ENCODE measurements at places on chromosomes 4 and X.

DNA sequence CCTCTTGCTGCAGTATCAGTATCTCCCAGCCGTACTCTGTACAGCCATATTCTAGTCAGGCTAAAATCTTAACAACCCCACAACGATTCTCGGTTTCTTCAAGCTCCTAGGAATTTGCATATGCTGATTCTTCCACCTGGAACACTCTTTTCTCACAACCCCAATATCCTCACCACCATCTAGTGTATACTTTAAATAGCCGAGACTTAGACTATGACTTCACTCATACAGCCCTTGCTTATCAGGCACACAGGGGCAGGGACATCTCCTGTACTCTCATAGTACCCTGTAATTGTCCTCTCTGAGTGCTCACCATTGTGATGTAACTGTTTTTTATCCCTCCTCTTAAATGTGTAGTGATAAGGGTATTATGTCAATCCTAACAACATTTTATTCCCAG lies 2126.4 kb upstream of the TENM3 start:
- no peak for DNase-seq

DNA sequence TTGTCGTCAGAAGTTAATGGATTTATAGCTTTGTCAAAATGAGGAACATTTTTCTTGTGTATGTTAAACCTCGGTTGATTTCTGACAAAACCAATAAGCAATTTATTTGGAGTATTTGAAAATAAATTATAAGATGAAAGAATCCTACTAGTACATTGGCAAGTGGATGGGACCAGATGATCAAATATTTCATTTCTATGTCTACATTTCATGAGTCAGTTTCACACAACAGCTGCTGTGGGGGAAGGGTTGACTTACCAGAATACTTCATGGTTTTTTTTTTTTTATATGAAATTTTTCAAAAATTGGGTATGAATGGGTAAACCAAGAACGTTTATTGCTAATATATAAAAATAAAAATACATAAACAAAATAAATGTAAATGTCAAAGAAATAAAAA lies 39.4 kb downstream of the RAPGEF2 start:
- no peak for DNase-seq

- DNase-seq = no peak
Observed at GRCh38 chr4:149891426-149891825, 75.8 kb upstream of the IQCM start.

- DNase-seq = no peak
Observed at GRCh38 chrX:70052895-70053615, 3.3 kb upstream of the AWAT2 start.

- DNase-seq = no peak
Observed at GRCh38 chr4:25421816-25422525, 44.9 kb downstream of the ANAPC4 start.

DNA sequence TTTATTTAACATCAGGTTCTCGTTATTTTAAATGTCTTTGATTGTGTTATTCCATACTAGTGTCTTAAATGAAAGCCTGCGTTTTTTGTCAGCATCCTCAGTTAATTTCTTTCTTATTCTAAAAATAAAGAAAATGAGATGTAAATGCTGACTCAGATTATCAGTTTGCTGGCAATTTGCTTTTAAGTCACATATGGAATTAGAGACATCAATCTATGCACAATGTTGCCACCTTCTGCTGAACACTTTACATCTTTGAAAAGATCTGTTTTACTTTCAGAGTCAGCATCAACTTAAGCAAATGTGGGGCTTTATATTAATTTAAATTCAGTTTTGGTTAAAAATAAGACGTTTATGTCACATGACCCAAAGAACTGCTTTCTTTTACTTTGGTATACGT lies 99.2 kb downstream of the ADGRL3 start:
- no peak for DNase-seq

- no peak for DNase-seq
Observed at GRCh38 chr4:73576381-73576780, 43.9 kb downstream of the RASSF6 start.

- DNase-seq = no peak
Observed at GRCh38 chrX:119757979-119758730, at the start of gene SOWAHD. SOWAHD (plus strand) TSS chrX:119758588; CDS start chrX:119758668, 80 bp downstream.

DNA sequence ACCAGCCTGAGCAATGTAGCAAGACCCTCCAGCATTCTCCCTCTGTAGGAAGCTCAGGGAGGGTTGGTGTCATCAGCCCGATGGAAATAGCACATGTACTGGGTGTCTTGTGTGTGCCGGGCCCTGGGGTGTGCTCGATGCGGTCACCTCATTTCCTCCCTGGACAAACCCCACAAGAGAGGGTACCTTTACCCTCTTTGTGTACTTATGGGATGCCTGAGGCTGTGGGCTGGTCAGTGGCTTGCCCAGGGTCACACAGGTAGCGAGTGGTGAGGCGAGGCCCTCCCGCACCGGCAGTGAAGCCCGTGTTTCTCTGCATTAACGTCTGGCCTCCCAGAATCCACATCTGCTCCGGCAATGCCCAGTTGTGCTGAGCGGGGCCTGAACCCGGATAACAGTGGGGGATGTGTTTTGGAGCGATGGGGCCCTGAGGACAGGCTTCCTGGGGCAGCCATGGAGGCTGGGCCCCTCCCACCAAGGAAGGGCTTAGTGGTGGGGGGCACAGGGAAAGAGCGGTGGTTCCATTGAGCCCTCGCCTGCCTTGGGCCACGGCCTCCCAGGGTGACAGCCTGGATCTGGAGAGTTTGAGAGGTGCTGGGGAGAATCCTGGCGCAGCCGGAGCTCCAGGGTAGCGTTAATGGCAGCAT lies 8.1 kb downstream of the PSAPL1 start:
- no peak for DNase-seq

DNA sequence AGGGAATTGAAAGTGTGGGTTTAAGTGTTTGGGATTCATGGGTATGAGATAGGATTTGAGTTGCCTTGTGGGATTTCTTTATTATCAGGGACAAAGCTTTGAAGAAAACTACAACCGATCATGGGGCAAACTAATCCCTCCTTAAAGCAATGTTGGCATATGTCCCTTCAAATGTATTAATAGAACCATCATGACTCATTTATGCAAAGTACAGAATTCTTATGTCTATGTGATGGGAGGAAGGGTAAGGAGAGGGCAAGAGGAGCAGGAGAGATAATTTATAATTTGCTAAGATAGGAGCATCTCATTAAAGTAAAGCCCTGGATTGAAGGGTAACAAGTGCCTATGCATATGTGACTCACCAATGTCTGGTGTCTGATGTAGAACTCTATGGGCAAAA lies 94.2 kb downstream of the PHEX start:
- DNase-seq = no peak
